ENCODE measurements at places on chromosomes 3 and 15. TPM values are rescaled to one million over a fixed set of nuclear protein-coding genes. Genes with fewer than 3 reads are reported as not detected.

Gene IQCF5
- not detected for total RNA-seq

Gene CPNE9
- total RNA-seq: not detected

Gene GPR156
- total RNA-seq: not detected

Gene PTH1R
- 0.85 TPM for total RNA-seq

Gene GOLGA8Q
- 0.85 TPM for total RNA-seq

Gene DUOXA2
- total RNA-seq: not detected

Gene GABRR3
- total RNA-seq: not detected

Gene ZDHHC23
- 14.9 TPM for total RNA-seq

Gene SHC4
- 0.17 TPM for total RNA-seq

Gene BNC1
- 0.85 TPM for total RNA-seq

GRCh38 chr15:88394553-88395145, 72.5 kb downstream of the MRPL46 start:
- no peak for DNase-seq

GRCh38 chr3:31421314-31422048, 111.2 kb upstream of the STT3B start:
- DNase-seq: no peak
